Esophagus muscularis mucosa (tissue), 4 donors: ENCODE measurements at places on chromosomes 6 and 20.

DNA sequence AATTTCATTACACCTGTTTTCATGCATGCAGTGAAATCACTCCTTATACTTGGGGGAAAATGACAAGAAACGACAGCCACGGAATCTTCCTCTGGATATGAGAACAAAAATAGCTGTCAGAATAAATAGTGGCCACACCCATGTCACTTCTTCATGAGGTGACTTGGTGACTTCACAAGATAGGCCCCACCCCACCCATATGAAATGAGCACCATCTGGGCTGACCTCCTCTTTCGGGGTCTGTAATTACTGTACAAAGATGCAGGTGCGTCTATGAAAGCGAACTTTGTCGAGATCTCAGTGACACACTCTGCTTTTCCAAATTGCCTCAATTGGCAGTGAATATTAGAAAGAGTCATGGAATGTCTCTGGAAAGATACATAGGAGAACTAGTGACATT, 184.2 kb upstream of the CCN2 start:
- DNase-seq: no peak

DNA sequence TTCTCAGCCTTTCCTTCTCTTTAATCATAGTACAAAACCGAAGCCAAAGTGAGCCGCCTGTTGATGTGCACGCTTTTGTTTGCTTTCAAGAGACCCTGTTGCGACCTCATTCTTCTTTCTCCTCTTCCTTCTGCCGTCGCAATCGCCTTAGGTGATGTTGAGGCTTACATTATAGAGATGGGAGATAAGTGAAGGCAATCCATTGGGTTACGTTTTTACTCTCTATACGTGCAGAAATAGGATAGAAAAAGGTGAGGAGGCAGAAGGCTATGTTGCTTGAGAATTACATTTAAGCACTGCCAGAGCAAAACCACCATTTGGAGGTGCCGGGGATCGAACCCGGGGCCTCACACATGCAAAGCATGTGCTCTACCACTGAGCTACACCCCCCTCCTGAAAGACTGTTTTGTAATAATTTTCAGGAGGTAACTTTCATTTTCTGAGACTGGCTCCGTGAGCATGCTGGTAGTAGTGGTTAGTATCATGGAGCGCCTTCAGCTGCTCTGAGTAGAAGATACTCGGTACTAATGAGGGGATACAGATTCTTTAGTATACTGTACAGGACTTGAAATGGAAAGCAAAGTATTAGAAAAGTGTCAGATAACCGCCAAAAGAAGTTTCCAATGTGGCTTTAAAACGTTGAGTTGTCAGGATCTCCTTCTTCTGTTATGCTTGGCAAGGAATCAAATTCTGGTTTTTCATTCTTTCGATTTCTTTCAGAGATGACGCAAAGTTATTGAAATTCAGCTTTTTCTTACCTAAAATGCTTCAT, 165.6 kb downstream of the TRIM27 start:
- peak; percentile 42 for DNase-seq

- no peak for DNase-seq
Observed at GRCh38 chr6:111171577-111172400, 84.5 kb downstream of the SLC16A10 start.

DNA sequence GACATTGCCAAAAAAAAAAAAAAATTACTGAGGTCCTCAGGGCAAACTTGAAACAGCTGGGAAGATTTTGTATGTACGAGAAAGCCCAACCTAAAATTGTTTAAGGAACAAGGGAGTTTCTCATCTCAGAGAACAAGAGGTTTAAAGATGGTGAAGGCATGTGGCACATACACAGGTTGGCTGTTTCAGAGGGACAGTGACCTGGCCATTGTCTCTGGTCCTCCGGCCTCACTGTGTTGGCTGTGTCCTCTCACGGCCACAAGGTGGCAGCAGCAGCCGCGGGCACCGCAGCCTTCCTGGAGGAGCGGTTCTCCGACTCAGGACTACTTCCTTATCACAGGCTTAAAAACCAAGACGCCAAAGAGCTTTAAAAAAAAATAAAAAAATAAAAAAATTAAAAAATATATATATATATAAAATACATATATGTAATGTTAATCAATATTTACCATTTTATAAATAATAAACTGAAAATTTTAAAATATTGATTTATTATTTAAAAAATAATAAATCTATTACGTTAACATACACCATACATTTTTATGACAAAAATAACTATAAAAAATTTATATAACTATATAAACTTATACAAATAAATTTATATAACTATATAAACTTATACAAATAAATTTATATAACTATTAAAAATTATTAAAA, 52.8 kb downstream of the GTF2H5 start:
- no peak for DNase-seq

- DNase-seq: no peak
Observed at GRCh38 chr6:112269979-112270566, 15.7 kb upstream of the LAMA4 start.

GRCh38 chr6:14921878-14922671, 323.8 kb upstream of the JARID2 start:
- no peak for DNase-seq

GRCh38 chr6:117346142-117346930, 79.4 kb downstream of the ROS1 start:
- no peak for DNase-seq

DNA sequence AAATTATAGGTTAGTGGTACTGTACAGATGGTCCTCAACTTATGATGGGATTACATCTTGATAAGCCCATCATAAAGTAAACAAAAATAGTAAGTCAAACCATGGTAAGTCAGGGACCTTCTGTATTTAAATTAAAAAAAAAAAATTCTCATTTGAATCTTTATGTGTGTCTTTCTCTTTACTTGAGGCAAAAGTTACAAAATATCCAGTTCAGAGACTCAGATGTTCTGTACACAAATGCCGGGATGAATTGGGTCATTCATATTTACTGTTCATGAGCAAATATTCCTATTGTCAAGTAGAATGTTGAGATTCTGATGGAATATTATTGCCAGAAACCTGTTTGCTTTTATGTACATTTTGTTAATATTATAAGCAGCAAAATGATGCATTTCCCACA, 13.4 kb downstream of the PHACTR2 start:
- no peak for DNase-seq

GRCh38 chr6:168451805-168452517, 11.0 kb downstream of the SMOC2 start:
- DNase-seq: no peak

DNA sequence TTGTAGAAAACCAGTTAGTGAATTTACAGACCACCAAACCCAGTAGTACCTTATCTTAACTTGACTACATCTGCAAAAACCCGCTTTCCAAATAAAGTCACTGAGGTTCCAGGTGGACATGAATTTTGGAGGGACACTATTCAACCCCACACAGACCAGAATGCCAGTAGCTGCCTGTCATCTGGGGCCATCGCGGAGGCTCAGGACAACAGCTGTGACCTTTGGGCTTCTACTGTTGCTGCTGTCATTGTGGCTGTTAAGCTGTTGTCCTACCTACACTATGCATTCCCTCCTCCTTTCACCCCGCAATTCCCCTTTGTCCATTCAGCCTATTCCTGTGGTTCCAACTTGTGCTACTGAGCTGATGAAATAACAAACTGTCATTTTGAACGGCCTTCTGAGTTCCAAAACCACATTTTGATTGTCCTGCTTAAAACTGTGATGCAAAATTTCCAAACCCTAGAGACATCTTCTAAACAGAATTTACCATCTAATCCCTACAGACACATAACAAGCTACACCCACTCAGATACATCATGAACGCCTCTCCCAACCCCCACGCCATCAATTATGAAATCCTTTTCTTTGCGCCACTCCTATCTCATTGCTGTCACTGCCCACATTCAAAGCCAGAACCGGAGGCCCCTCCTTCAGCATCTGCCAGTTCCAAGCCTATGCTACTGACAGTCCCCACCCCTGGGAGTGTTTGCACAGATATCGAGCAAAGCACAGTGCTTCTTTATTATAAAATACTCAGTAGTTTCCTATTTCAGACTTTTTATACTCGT, 125.0 kb downstream of the C6orf118 start:
- no peak for DNase-seq

DNA sequence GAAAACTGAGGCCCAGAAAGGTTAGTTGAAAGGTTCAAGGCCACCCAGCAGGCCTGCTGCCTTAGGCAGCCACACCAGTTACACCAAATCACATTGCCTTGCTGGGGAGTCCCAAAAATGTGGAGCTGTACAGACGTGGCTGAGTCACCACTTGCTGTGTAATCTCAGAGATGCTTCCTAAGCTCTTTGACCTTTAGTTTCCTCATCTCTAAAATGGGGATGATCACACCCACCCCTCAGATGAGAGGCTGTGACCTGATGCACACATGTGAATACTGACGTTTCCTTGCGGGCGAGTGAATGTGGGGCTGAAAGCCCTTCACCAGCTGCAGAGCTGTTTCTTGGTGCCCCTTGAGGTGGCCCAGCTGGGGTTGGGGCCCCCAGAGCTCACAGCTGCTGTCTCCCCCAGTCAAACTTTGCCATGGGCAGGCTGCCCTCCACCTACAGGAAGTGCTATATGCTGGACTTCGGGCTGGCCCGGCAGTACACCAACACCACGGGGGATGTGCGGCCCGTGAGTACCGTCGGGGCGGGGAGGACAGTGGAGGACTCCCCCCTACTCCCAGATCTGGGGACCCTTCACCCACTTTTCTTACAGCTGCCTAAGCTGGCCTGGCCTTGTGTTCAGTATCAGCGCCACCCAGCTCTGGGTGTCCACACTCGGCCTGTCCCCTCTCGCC, 11.0 kb downstream of the TTBK1 start:
- no peak for DNase-seq

DNA sequence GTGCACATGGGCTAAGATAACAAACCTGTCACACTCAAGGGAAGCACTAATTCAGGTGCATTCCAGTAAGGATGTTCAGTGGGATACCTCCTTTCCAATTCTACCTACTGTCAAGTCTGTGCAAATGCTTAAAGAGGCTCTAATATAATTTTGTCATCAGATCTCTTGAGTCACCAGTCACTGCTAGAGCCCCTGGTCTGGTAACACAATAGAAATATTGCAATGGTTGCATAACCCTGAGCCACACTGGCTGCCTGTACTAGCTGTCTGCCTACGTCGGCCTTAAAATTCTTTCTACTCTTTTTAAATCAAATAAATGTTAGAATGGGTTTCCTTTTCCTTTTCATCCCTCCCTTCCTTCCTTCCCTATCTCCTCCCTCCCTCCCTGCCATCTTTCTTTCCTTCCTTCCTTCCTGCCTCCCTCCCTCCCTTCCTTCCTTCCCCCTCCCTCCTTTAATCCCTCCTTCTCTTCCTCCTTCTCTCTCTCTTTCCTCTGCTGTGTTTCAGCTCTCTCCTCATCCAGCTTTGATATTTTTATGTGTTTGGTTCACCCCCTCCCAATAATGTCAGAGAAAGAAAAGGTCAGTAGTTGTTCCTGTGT, 28.1 kb upstream of the OLIG3 start:
- no peak for DNase-seq

DNA sequence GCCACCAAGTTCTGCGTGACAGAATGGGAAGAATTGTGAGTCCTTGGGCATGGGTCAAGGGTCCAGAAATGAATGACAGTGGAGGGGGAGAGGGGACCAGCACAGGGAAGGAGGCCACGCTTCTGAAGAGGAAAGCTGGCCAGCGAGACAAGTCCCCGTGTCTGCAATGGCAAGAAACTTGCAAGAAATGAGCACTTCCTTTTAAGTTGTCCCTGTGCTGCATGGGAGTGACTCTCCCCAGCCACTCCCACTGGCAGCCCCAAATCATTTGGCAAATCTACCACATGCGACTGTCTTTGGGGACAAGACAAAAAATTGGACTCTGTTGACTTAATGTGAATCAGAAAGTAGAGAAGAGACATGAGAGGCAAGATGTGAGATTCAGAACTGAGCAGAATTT, 242.2 kb upstream of the RREB1 start:
- no peak for DNase-seq

DNA sequence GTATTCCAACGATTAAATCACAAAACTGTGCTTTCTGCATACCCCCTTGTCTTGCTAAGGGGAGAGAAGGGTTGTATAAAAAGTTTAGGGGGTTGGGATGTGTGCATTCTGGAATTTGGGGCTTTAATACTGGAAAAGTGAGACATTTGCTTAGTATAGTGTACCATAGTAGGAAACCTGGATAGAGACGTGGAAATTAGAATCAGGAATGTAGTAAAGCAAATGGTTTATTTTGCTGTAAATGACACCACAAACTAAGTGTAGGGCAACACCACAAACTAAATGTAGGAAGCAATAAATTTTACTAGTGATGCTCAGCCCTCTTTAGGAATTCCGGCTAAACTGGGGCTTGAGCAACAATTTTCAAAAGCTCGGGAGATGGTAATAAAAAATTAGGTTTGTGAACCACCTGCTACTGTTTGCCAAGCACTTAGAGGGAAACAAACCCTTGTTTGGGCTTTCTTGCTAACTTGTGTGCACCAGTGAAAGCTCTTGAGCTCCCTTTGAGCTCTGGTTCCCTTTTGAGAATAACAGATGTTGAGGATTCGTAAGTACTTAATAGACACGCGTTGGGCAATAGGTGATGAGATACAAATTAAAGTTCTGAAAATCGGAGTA, 13.8 kb downstream of the BRD2 start:
- DNase-seq: no peak

GRCh38 chr6:131658287-131658686, 21.2 kb downstream of the ENPP3 start:
- DNase-seq: no peak

DNA sequence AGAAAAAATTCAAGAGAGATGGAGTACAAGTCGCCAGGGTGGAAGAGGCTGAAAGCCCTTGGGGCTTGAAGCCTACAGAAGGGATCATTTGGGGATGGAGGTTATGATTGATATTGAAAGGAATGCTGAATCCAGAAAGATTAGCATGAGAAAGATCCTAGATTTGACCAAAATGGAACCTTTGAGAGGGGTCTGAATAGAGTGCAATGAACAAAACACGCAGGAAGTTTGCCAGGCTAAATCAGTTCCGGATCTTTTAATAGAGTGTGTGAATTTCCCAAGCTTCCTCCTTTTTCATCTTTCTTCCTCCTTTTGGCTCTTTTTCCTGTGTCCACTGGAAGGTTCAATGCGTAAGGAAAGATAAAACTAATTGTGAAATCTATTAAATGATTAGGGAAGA, 15.3 kb downstream of the IPCEF1 start:
- DNase-seq: no peak

DNA sequence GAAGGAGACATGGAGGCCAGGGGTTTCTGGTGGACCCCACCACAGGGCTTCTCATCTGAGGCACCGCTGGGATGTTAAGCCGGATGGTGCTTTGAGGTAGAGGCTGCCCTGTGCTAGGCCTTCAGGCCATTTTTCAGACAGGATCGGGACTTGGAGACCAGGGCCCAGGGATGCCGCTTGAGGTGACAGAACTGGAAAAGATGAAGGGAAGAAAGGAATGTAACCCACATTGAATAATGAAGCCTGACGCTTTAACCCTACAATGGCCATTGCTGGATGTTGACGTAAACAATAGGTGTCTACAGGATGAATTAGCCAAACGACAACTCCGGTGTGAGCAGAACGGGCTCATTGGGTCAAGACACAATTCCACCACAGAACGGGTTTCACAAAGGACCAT, 62.5 kb downstream of the CEBPB start:
- no peak for DNase-seq

DNA sequence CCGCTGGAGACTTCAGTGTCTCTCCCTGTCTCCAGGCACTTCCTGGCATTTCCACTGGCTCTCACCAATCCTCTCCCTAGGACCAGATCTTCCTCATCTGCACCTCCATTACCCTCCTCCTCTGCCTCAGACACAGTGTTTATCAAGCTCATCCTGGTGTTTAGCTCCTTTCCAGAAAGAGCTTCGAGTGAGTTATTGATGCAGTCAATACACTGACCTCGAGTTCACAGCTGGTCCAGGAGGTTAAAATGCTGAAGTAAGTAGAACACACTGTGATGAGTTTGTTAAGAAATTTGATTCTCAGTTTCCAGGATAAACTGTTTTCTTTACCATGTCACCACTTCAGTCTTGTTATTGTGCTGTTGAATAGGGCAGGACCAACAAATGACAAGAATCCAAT, 42.1 kb upstream of the ARMC2 start:
- no peak for DNase-seq
